Uterus (tissue), 4 donors: ENCODE measurements at places on chromosomes 5 and 9. TPM values are rescaled to one million over a fixed set of nuclear protein-coding genes. Genes with fewer than 3 reads are reported as not detected.

- DNase-seq = no peak
Observed at GRCh38 chr9:38619556-38620447, 594 bp downstream of the ANKRD18A start.

Gene PCA3
- total RNA-seq = 0.43 TPM

Gene CDC20B
- not detected for total RNA-seq

DNA sequence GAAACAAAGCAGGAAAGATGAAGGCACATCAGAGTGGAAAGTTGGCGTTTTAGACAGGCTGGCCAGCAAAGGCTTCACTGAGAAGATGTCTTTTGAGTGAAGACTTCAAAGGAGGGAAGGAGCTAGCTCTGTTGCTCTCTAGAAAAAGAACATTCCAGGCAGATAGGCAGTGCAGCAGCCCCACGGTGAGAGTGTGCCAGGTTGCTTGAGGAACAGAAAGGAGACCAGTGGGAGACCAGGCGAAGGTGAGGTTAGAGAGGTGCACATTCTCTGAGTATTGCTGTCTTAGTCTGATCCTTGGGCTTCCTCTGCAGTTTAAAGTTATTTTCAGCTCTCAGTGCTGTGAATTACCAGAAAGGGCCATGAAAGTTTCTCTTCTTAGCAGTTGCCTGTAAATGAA, 83.8 kb downstream of the SLC44A1 start:
- DNase-seq = no peak

DNA sequence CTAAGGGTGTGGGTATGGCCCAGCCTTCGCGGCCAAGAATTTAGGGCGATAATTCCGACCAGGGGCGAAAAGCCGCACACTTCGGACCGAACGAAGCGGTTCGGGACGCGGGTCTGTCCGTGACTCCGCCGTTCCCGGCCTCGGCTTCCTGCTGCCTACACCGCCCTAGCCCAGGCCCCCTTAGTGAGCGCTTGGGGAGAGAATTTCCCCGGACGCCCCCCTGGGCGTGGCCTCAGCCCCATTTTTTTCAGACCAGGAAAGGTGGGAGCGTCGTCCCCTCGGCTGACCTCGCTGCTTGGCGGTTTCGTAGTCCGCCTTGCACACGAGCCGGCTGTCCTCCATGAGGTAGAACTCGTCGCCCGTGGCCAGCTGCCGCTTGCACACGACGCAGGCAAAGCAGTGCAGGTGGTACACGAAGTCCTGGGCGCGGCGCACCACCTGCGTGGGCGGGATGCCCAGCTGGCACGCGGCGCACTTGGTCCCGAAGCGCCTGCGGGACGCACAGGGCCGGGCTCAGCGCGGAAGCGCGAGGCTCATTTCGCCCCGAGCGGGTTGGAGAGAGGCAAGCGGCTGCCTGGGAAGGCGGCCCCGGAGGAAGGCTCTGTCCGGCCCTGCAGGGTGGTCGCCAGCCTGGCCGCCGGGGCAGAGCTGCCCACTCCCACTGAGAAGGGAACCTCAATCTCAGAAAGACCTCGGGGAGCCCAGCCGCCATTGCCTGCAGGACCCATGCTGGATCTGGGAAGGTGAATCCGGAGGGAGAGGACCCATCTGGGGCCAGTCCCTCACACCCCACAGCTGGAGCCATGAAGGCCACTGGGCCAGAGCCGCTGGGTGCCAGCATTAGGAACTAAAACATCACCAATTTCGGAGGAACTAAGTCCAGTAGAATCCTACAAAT, 5.3 kb downstream of the LHX3 start:
- DNase-seq = no peak

DNA sequence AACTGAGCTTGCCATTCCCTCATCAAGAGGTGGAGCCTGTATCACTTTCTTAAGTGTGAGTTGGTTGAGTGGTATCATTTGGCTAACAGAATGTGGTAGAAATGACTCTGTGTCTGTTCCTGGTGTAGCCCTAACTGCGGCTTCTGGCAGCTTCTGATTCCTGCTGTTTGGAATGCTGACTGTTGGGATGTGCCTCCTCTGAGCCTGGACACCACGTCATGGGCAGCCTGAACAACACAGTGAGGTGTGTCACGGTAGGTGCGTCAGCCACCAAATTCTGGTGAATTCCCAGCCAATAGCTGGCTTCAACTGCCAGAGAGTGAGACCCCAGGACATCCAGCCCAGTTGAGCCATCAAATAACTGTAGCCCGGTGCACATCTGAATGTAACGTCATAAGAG, 6.1 kb upstream of the C9orf152 start:
- no peak for DNase-seq

DNA sequence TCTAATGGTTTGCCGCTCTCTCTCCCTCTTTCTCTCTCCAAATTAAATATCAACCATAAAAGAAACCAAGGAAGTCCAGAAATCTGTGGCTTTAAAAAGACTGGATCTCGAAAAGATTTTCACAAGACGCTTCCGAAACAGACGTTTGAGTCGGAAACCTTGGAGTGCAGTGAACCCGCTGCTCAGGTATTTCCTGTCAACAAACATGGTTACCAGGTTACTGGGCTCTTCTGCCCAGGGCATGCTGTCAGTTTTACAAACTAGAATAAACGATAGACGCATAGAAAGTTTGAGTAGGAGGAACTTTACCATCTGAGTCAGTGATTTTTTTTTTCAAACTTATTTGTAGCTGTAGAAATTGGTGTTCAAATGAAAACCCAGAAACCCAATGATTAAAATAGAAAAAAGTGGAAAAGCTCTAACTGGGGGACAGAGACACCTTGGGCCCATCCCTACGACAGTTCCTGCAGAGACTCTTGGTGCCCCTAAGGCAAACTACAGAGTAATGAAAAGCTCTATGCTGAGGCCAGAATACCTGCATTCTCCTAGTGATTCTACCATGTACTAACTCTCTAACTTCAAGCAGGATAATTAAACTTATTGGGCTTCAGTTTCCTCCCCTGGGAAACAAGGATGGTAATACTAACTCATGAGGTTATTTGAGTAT, 90.0 kb downstream of the DOCK8 start:
- DNase-seq = no peak

GRCh38 chr5:32794086-32794485, 83.0 kb downstream of the NPR3 start:
- no peak for DNase-seq

GRCh38 chr9:82606071-82606470, 456.9 kb downstream of the RASEF start:
- no peak for DNase-seq

DNA sequence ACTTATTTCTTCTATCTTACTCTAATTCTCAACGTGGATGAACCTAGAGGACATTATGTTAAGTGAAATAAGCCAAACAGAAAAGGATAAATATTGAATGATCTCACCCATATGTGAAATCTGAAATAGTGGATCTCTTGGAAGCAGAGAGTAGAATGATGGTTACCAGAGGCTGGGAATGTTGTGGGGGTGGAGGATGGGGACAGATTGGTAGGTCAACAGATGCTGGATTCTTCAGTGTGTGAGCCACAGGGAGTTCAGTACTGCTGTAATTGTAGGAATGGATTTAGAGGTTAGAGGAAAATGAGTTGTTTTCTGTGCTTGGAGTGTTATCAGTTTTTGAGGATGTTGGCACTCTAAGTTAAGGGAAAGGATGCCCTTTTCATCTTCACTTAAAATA, 190.6 kb downstream of the FBXL7 start:
- DNase-seq = no peak

GRCh38 chr9:22990349-22990748, 543.7 kb downstream of the DMRTA1 start:
- no peak for DNase-seq

- no peak for DNase-seq
Observed at GRCh38 chr5:180050121-180050940, 21.2 kb downstream of the RNF130 start.

- DNase-seq = no peak
Observed at GRCh38 chr5:174173766-174174165, 128.3 kb downstream of the NSG2 start.

DNA sequence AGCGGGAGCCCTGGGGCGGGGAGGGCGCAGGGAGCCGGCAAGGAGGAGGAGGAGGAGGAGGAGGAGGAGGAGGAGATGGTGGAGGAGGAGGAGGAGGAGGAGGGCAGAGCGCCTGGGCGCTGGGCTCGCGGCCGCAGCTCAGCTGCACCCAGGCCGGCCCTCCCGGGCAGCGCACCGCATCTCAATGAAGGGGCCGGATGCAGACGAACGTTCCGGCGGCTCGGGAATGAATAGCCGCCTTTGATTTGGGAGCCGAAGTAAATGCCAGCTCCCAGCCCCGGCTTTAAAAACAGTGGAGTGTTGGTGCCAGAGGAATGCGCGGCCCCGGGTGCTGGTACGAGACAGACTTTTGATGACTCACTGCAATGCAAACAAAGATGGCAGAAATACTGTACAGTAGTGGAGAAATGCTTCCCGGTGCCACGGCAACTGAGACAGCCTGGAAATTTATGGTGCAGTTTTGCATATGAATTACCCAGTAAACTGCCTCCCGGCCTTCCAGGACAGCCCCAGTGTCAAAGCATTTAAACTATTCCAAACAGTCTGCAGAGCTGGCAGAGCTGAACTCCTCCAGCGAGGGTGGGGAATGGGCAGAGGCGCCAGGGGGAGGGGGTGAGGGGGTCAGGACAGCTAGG, 43.1 kb downstream of the NACC2 start:
- no peak for DNase-seq

- peak; percentile 85 for DNase-seq
Observed at GRCh38 chr9:127144670-127145445, 22.4 kb upstream of the ANGPTL2 start.
